Iris pigment epithelial cell (primary cell): ENCODE measurements at places on chromosomes 3 and 15.

- DNase-seq: no peak
Observed at GRCh38 chr3:62266668-62267283, 106.6 kb downstream of the FEZF2 start.

GRCh38 chr15:61157933-61158332, 71.2 kb downstream of the RORA start:
- no peak for DNase-seq

DNA sequence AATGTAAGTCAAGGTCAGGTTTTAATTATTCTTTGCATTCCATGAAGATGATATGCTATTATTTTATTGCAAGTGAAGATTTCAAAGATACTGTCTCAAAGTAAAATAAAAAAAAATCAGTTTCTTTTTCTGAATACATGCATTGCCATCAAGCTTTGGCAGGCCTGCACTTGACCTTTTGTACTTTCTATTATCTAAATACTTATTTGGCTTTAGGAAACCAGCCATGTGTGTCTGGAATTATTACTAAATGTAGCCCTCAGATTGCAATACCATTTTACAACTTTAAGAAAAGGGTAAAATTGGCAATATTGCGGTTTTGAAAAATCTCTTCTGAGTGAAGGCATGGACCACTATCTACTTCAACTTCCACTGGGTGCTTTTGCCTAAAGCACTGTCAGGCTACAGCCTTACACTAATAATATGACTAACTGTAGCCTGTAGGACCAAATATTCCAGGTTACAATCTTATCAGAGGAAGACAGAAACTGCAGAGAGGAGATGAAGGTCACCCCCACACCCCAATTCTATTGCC, 349.4 kb upstream of the DCBLD2 start:
- peak; percentile 76 for DNase-seq

- DNase-seq: no peak
Observed at GRCh38 chr3:4928277-4928789, 50.9 kb upstream of the BHLHE40 start.

- DNase-seq: no peak
Observed at GRCh38 chr3:12841970-12842328, 584 bp upstream of the RPL32 start.
